Activated naive CD8-positive, alpha-beta T cell treated with anti-CD3 and anti-CD28 coated beads, Interleukin-2, amount 10 ng/mL, durations not matched to agents 7 days and 5 days (primary cell): ENCODE measurements at places on chromosomes 13 and 19. TPM values are rescaled to one million over a fixed set of nuclear protein-coding genes. Genes with fewer than 3 reads are reported as not detected.

FFAR3 gene
- total RNA-seq: not detected

DNA sequence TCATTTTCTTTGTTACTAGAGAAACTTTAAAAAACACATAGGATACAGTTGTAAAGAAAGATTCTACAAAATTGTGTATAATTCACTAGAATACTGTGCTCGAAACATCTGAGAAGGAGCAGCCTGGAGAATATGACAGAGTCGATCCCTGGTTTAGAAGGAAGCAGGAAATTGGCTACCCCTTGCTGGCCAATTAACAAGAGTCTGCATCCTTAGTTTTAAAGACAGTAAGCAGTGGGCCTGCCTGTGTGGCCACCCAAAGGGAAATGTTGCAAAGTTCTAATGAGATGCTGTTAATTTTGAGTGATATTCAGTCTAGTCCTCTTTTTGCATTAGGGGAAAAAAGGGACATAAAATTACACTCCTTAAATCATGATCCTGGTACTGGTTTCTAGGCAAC lies 988.6 kb downstream of the PCDH17 start:
- DNase-seq: no peak

DNA sequence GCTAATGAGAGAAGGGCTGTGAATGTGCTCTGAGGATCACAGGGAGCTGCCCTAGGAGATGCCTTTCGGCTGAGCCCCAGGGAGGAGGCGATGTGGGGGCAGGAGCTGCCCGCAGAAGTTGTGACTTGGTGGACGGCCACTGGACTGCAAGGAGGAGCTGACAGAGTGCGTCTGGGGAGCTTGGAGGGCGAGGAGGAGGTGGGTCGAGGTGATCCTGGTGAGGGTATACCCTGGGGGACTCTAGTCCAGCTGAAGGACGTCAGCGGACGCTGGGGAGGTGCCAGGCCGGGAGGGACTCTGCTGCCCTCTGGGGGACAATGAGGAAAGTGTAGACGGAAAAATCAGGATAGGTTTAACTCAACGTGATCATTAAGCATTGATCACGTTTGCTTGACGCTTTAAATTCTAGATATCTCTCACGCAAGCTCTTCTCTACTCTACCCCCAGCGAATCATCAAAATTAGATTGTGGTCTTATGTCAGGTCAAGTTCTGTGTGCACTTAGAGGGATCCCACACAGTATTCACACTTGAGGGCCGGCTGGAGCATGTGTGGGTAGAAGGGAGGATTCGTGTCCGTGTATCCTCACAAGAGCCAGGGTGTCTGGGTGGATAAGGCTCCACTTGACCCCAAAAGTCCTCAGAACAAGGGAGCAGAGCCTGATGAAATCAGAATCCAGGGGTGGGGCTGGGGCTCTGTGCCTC lies 3.3 kb upstream of the CEACAM7 start:
- DNase-seq: peak; percentile 36

CC2D1A gene
- 34.8 TPM for total RNA-seq

GRCh38 chr13:106324444-106324843 lies 211.0 kb downstream of the EFNB2 start:
- DNase-seq: no peak

GRCh38 chr19:7187605-7188339 lies 106.4 kb downstream of the INSR start:
- DNase-seq: no peak

CCNA1 gene
- total RNA-seq: 0.62 TPM

ZIK1 gene
- total RNA-seq: 17.9 TPM

IL17D gene
- total RNA-seq: not detected

GRCh38 chr19:41362143-41362847 lies 1.7 kb downstream of the B9D2 start:
- DNase-seq: no peak

- DNase-seq: no peak
Measured at GRCh38 chr13:28584873-28585381, 74.0 kb upstream of the POMP start.

SIGLEC5 gene
- not detected for total RNA-seq

FXYD3 gene
- total RNA-seq: not detected

HIPK4 gene
- 0.11 TPM for total RNA-seq

DNA sequence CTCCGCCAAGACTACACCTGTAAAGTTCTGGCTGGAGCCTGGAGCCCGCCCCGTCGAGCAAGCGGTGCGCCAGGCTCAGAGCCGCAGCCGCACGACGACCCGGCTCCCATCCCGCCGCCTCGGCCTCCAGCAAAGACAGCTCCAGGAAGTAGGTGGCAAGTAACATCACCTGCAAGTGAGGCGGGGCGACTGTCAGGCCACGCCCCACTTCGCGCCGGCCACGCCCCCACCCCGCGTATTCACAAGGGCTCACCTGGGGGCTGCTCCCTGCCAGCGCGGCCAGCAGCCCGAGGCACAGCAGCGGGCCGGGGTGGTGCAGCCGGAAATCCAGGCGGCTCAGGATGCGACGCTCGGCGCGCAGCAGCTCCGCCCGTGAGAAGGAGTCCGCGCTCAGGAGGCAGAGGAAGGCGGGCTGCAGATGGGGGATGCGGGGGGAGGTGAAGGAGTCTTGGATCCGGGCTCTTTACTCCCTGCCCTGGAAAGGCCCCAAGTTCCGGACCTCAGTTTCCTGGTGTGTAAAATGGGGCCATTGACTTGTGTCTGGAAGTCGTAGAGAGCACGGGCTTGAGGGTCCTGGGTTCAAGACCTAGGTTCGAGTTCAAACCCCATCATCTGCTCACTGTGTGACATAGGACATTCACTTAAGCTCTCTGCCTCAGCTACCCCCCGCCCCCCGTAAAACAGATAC lies 3.2 kb downstream of the CCNP start:
- DNase-seq: peak; percentile 67

HIF3A gene
- total RNA-seq: not detected

GRCh38 chr19:43983544-43983911 lies 460 bp upstream of the ZNF155 start:
- DNase-seq: no peak

ZNF260 gene
- total RNA-seq: 16.3 TPM

- DNase-seq: no peak
Measured at GRCh38 chr13:114124431-114124830, 8.0 kb downstream of the RASA3 start.

- DNase-seq: peak; percentile 78
Measured at GRCh38 chr19:6501740-6502648, at the start of gene TUBB4A. TUBB4A (minus strand) TSS chr19:6502309; CDS start chr19:6502212, 97 bp downstream.

EHD2 gene
- total RNA-seq: 0.23 TPM

AZU1 gene
- total RNA-seq: not detected

- DNase-seq: no peak
Measured at GRCh38 chr13:78587395-78587794, 16.0 kb downstream of the POU4F1 start.
